Foreskin keratinocyte (primary cell): ENCODE measurements at places on chromosomes 12 and 14. TPM values are rescaled to one million over a fixed set of nuclear protein-coding genes. Genes with fewer than 3 reads are reported as not detected.

PRH2 gene
- polyA plus RNA-seq, result not detected in 2 replicates

HOXC13 gene
- polyA plus RNA-seq, result 5.7 and 7.1 TPM in 2 replicates

TSPAN9 gene
- polyA plus RNA-seq, result 16.2 and 19.0 TPM in 2 replicates

LAG3 gene
- 0.12 and 0.20 TPM in 2 replicates for polyA plus RNA-seq

PLEK2 gene
- polyA plus RNA-seq, result 333 and 495 TPM in 2 replicates

CCND2 gene
- 74.0 and 87.4 TPM in 2 replicates for polyA plus RNA-seq

GCH1 gene
- polyA plus RNA-seq, result 2.8 and 3.1 TPM in 2 replicates

ACSM4 gene
- not detected in 2 replicates for polyA plus RNA-seq

HOXC10 gene
- 31.8 and 32.0 TPM in 2 replicates for polyA plus RNA-seq

KRT3 gene
- not detected in 2 replicates for polyA plus RNA-seq

CCDC196 gene
- polyA plus RNA-seq, result not detected in 2 replicates

RFX4 gene
- polyA plus RNA-seq, result not detected in 2 replicates

LRP1 gene
- 5.1 and 8.5 TPM in 2 replicates for polyA plus RNA-seq

NRIP2 gene
- not detected in 2 replicates for polyA plus RNA-seq

EPS8 gene
- 0.62 and 1.3 TPM in 2 replicates for polyA plus RNA-seq

FITM1 gene
- 0.17 and 0.21 TPM in 2 replicates for polyA plus RNA-seq

IL31 gene
- not detected in 2 replicates for polyA plus RNA-seq

NRXN3 gene
- 0.16 and 0.24 TPM in 2 replicates for polyA plus RNA-seq

RTN1 gene
- 0.06 TPM in 1 of 2 replicates, not detected in the other for polyA plus RNA-seq

SPX gene
- polyA plus RNA-seq, result 0.16 TPM in 2 replicates

MIPOL1 gene
- 1.9 and 2.7 TPM in 2 replicates for polyA plus RNA-seq

RFLNA gene
- polyA plus RNA-seq, result 4.3 and 44.3 TPM in 2 replicates

SDR9C7 gene
- 0.09 TPM in 1 of 2 replicates, not detected in the other for polyA plus RNA-seq

FAM222A gene
- 0.37 and 0.39 TPM in 2 replicates for polyA plus RNA-seq

ANKS1B gene
- not detected in 2 replicates for polyA plus RNA-seq
